Cardiac septum (tissue), 1 donor: ENCODE measurements at places on chromosomes 16 and 17. TPM values are rescaled to one million over a fixed set of nuclear protein-coding genes. Genes with fewer than 3 reads are reported as not detected.

KIF2B gene
- not detected for total RNA-seq

SLC47A1 gene
- total RNA-seq: 11.8 TPM

GRCh38 chr16:73847090-73847489 is 449.5 kb upstream of the PSMD7 start:
- DNase-seq: no peak

- DNase-seq: no peak
These were observed 82.7 kb upstream of the CREBBP start for GRCh38 chr16:3963203-3963602.

GRCh38 chr16:84207251-84207650 is 16.3 kb downstream of the ADAD2 start:
- no peak for DNase-seq
